ENCODE measurements at places on chromosomes 4 and X.
A peak's percentile ranks its signal among the peaks of the same experiment; 100 is the strongest.

DNA sequence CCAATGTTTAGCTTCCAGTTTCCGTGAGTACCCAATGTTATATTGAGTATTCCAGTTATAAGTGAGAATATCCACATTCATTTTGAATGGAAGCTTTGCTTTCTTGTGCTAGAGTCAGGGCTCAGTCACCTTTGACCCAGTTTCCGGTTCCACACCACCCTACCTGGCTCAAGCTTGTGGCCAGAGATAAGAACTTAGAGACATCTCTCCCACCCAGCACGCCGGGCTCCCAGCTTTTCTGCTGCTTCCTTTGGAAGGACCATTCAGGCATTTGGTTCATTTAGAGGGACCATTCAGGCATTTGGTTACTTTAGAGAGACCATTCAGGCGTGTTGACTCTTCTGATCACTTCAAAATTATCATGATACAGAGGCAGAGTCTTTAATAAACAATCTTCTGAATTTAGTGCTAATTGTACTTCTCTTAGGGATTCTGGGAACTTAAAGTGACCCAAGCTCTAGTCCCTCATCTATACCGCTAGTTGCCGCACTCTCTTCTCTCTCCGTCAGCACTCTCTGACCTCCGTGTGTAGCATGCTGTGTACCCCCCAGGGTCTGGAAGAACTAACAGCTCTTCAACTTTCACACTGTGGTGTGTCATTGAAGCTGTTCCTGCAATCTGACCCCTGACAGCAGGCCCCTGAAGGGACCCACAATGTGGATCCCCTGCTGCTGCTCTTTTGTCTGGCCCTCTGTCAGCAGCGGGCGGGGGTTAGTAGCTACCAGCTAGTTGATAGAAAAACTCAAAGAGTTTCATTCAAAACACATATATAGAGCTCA, 943.1 kb downstream of the ARAP2 start:
- DNase-seq = no peak

DNA sequence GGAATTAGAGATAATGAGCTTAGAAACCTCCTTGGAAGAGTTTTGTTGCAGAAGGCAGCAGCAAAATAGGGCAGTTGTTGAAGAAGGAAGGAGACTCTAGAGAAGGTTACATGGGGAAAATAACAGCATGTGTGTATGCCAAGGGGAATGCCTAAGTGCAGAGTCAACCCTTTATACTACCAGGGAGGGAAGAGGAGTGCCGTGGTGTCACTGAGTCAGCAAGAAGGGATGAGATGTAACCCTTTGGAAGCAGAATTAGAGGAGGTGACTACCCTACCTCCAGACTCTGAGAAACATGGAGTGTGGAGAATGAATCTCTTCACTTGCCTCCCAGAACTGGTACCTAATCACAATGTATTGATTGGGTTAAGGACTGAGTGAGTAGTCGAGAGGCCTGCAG, 6.7 kb upstream of the GABRE start:
- no peak for DNase-seq

DNA sequence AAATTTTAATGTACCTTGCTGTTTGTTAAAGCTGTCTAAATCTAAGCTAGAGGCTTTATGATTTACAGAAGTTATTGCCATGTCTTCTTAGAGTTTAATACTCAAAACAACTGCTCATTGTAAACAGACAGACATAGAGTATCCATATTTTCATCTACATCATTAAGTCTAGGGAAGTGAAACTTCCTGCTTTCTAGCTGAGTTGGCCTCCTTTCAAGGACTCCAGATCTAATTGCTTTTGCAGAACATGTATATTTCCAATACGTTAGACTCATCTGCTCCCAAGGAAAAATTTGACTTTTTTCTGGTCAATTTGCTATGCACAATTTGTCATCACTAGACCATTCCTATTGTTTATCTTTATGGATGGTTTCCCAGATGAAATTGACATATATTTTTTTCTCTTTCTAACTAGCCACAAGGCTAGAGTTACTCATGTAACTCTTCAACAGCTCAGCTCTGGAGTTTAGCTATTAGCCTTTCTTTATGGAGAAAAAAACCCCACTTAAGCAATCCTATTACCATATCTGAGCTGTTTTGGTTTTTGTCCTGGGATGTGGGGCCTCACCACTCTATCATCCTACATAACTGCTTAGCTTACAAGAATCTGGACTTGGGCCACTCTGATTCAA, 122.9 kb downstream of the PPA2 start:
- no peak for DNase-seq

- DNase-seq = no peak
Observed at GRCh38 chr4:48967631-48968030, 18.4 kb upstream of the CWH43 start.

DNA sequence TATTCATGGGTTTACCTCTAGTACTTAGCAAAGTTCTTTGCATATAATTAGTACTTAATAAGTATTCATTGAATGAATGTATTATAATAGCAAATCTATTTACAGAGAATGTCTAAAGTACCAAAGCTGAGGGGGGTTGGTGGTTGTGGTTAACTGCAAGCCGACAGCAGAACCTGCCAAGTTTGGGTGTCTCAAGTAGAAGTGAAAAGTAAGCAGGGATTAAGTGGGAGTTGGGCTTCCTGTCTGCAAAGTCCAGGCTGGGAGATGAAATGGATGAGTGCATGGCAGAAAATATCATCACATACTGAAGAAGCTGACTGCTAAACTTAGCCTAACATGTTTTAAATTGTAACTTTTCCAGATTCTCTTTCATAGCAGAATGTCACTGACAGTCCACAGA, 169.6 kb downstream of the CAMK2D start:
- no peak for DNase-seq

DNA sequence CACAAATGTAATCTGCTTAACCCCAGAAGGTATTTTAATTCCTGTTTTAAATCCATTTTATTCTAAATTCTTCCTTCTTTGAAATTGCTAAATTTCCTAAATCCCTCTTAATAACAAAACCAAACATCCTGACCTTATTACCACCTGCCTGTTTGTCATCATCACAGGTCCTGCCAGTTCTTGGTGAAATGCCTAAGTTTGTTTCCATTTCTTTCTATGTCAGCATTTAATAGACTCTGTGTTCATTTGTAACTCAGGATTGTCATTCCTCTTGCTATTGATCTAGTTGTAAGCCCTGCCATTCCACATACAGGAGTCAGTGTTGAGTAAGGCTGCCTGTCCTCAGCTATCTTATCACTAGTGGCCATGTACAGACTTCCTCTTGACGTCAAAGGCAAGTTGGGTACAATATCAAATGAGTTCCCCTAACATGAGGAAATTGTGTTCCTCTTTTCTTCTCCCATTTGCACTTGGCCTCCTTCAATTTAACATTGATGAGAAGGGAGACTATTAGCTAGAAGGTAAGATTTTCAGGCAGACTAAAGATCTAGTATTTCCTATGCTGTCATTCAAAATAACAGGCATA, 440.1 kb downstream of the AFF2 start:
- no peak for DNase-seq

DNA sequence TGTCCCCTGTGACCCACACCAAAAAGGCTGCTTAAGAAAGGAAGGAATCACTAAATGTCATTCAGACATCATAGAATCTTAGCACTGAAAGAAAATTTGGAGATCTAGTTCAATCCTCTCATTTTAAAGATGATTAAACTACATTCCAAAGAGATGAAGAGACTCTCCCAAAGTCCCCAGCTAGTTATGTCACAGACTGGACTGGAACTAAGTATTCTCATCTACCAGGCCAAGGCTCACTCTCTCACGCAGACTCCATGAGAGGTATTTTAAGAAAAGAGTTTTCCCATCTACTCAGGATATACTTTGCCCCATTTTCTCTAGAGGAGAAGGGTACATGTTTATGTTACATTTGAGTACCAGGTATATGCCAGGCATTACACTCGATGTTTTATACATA, 6.9 kb downstream of the FABP2 start:
- no peak for DNase-seq

DNA sequence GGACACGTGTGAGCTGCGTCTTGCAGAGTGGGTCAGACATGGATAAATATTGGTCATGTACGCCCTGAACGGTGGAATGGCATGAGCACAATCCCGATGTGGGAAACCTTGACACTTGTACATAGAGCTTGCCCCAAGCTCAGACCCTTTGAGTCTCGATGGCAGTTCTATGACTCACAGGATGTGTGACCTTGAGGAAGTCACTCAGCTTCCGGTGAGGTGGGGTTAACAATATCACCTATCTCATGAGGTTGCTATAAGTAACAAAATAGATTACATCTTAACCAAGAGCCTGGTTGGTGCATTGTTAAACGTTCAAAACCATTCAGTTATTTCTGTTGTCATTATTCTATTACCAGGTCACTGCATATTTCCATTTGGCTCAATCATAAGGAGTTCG, 109.1 kb upstream of the TBL1X start:
- no peak for DNase-seq

GRCh38 chr4:57661517-57662090, 551.4 kb upstream of the IGFBP7 start:
- DNase-seq = no peak

DNA sequence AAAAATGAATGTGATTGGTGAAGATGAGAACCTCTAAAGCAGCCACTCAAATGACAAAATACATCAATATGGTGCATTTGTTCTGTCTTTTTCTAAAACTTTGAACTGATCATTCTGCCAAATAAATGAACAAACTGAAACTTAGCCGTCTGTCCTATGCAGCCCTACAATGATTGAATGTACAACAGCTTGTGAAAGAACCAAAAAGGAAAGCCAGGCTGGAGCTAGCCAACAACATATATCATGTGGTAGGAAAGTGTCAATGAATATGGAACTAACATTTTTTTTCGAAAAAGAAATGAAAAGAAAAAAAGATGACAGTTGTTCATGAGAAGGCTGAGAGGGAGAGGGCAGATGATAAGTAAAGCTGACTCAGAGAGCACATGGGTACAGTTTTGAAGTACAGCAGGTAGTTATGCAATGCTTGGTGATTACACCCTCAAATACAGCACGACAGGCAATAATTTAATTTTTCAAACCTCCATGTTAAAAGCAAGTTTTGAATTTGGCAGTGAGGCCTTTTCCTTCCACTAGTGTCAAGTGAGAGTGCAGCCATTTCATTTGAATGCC, 21.2 kb upstream of the SLC7A11 start:
- no peak for DNase-seq

DNA sequence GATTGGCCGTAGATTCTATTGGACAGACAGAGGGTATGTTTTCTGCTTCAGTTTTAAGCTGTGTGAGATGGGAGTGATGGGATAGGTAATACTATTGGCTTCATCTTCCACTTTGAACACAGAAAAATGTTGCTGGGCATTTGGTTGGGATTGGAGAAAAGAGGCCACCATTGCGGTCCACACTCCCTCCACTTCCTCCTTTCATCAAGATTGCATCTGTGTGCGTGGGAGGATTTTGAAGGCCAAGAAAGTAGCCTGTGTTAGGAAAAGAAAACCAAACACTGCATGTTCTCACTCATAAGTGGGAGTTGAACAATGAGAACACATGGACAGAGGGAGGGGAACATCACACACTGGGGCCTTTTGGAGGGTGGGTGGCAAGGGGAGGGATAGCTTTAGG, 56.4 kb downstream of the EGF start:
- no peak for DNase-seq

- DNase-seq = peak; percentile 15
Observed at GRCh38 chr4:62912531-62912930, 1496.7 kb downstream of the TECRL start.

- DNase-seq = no peak
Observed at GRCh38 chr4:123477711-123478209, 81.2 kb downstream of the SPRY1 start.

DNA sequence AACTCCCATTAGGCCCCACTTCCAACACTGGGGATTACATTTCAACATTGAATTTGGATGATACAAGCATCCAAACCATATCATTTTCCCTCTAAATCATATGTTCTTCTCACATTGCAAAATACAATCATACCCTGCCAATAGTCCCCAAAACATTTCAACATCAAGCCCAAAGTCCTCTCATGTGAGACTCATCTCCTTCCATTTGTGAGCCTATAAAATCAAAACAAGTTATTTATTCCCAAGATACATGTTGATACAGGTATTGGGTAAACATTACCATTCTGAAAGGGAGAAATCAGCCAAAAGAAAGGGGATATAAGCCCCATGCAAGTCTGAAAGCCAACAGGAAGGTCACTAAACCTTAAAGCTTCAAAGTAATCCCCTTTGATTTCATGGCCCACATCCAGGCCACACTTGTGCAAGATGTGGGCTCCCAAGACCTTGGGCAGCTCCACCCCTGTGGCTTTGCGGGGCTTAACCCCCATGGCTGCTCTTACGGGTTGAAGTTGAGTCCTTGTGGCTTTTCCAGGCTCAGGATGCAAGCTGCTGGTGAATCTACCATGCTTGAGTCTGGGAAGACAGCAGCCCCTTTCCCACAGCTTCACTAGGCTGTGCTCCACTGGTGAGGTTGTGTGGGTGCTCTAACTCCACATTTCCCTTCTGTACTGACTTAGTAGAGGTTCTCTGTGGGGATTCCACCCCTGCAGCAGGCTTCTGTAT, 40.6 kb upstream of the SERTM2 start:
- DNase-seq = no peak

- no peak for DNase-seq
Observed at GRCh38 chrX:110646386-110646785, 149.2 kb downstream of the CHRDL1 start.

GRCh38 chrX:154751669-154752271, 893 bp upstream of the GAB3 start:
- DNase-seq = no peak

GRCh38 chr4:126742048-126742447, 890.7 kb upstream of the INTU start:
- DNase-seq = no peak

DNA sequence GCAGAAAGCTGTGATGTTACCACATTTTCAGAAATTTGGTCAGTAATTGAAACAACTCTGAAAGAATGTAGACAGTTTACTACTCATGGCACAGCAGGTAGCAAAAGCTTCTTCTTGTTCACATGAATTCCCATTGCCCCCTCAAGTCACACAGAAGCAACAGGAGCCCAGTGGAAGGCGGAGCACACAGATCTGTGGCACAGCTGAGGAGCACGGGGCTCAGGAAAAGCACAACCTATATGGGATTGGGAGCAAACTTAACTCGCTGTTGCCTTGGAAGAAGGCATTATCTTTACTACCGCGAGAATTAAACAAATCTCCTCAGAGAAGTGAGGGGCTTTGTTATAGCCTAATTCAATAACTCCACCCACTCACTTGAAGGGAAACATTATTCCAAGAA, 358.5 kb downstream of the SPOCK3 start:
- DNase-seq = no peak

DNA sequence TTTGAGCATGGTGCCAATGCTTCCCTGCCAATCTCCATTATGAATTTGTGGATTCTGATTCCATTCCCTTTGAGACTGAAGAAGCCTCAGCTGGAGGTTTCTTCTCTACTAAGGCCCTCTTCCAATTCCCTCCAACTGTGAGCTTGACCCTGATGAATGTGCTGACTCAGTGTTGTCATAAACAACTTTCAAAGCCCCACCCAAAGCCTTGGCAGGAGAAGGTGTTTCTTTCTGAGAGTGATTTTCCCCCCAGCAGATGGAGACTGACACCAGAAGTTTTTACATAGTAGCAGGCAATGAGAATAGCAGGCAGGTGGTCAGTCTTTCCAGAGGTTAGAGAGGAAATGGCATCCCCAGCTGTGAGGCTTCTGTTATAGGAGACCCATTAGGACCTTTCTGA, 53.1 kb downstream of the OCRL start:
- no peak for DNase-seq

GRCh38 chr4:84035568-84035967, 463.5 kb downstream of the NKX6-1 start:
- DNase-seq = no peak

- no peak for DNase-seq
Observed at GRCh38 chrX:107935200-107935599, 47.0 kb downstream of the TEX13B start.

GRCh38 chr4:148430854-148431253, 11.4 kb downstream of the NR3C2 start:
- no peak for DNase-seq

All from BE2C (cell line).